ENCODE measurements at places on chromosomes 1 and 21.

- DNase-seq, result no peak
Measured at GRCh38 chr1:19067182-19067911, 110.9 kb upstream of the IFFO2 start.

GRCh38 chr21:45382697-45382997 is 22.3 kb upstream of the COL18A1 start:
- DNase-seq, result no peak

- DNase-seq, result no peak
Measured at GRCh38 chr1:164423136-164423535, 135.8 kb upstream of the PBX1 start.

- no peak for DNase-seq
Measured at GRCh38 chr21:31187499-31187898, 149.2 kb upstream of the KRTAP19-8 start.

Data from NCI-H1436 treated with DMSO at 0.1 percent for 48 hours (cell line).